Heart right ventricle (tissue), 16 donors: ENCODE measurements at places on chromosomes 5 and 9. TPM values are rescaled to one million over a fixed set of nuclear protein-coding genes. Genes with fewer than 3 reads are reported as not detected.
A peak's percentile ranks its signal among the peaks of the same experiment; 100 is the strongest.

- H3K4me1 ChIP-seq, result peaks cover 7% of the 10 kb centered on the region
- DNase-seq, result no peak
- H3K36me3 ChIP-seq, result no peaks in the 10 kb centered on the region
These were observed 113.9 kb downstream of the FGF1 start for GRCh38 chr5:142572006-142572405.

DNA sequence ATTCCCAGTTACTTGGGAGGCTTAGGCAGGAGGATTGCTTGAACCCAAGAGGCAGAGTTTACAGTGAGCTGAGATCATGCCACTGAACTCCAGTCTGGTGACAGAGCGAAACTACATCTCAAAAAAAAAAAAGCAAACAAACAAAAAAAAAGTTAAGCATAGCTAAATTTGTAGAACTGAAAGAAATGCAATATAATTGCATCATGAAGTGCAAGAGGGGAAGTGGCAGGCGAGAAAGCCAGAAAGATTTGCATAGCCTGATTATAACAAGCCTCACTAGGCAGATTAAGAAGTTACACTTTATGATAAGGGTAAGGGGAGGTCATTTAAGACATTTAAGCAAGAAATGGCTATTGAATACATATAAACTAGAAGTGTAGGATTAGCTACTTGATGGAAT is 187.1 kb downstream of the EDIL3 start:
- no peaks in the 10 kb centered on the region for H3K36me3 ChIP-seq
- H3K4me1 ChIP-seq, result no peaks in the 10 kb centered on the region
- H3K27me3 ChIP-seq, result no peaks in the 10 kb centered on the region

- H3K27me3 ChIP-seq, result peaks cover 39% of the 10 kb centered on the region
- no peaks in the 10 kb centered on the region for H3K36me3 ChIP-seq
- peak overlapping the region; percentile 86 for H3K27ac ChIP-seq
- peaks cover 18% of the 10 kb centered on the region for H3K4me1 ChIP-seq
- H3K4me3 ChIP-seq, result no peak overlapping the region
- no peak for DNase-seq
These were observed 23.5 kb downstream of the HMCN2 start for GRCh38 chr9:130288926-130289690.

DNA sequence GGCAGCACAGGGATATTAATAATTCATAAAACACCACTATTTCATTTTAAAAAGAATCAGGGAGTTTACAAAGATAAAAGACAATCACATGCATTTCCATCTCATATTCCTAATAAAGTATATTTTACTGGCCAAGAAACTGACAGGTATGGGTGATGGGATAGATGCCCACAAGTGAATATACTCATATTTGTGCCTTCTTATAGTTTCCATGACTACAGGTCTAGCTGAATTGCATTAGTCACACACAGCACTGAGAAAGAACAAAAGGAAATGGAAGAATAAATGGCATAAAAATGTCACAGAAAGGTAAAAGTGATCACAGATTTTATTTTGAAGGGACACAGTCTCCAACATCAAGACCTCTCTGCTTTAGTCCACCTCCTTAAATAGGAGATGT is 193.5 kb downstream of the PLK2 start:
- H3K36me3 ChIP-seq, result no peaks in the 10 kb centered on the region
- no peak overlapping the region for H3K4me3 ChIP-seq
- peaks cover 11% of the 10 kb centered on the region for H3K4me1 ChIP-seq
- no peak for DNase-seq

DNA sequence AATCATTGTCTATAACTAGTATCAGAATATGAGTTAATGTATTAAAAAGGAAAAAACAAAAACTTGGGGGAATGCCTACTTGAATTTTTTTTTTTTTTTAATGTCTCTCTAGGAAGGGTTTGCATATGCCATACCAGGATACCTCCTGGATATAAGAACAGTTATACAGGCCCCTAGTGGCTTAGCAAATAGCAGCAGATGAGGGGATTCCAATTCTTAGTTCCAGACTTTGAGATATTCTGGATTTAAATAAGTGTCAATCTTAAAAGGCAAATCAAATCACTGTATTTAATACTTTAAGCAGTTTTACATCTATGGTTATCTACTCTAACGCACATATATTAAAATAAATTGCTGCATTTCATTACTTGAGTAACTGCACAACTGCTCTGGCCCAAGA is 1055.5 kb upstream of the DMAC1 start:
- no peaks in the 10 kb centered on the region for H3K4me1 ChIP-seq
- no peak overlapping the region for H3K4me3 ChIP-seq
- no peaks in the 10 kb centered on the region for H3K36me3 ChIP-seq
- H3K27me3 ChIP-seq, result peaks cover 8% of the 10 kb centered on the region
- DNase-seq, result no peak

DNA sequence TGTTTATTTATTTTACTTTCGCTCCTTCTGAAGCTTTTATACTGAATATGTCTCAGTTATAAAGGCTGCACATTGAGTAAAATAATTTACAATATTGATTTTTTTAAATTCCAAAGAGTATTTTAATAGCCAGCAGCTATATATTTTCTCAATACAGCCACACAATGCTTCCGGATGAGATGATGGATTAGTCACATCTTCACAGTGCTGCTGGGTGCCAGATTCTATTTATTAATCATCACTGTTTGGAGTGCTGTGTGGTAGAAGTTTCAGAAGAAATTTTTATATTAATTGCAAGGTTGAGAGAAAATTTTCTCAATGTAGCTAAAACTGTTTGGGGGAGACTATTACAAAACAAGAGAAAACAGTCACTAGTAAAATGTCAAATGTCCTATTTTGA is 989.8 kb downstream of the TLE4 start:
- no peaks in the 10 kb centered on the region for H3K4me1 ChIP-seq
- no peaks in the 10 kb centered on the region for H3K36me3 ChIP-seq
- H3K27me3 ChIP-seq, result no peaks in the 10 kb centered on the region
- no peak for DNase-seq

The NR6A1 gene
- total RNA-seq, result 2.0 TPM

DNA sequence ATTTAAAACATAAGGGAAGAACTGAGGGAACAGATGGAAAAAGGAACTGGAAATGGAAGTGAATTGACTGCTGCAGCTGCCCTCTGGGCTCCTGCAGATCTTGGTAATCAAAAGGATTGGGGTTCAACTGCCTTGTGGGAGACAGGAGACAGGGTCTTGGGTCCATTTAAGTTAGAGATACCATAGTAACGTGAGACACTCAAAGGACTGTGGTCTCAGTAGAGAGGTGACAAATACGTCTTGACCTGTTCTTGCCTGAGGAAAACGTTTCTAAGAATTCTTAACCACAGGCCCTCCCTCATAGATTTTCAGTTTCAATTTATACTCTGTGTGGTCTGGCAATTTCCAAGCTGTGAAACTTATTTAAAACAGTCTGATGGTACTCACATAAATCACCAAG is 100.8 kb upstream of the DHFR start:
- no peak for DNase-seq
- no peak overlapping the region for H3K4me3 ChIP-seq
- H3K27me3 ChIP-seq, result no peaks in the 10 kb centered on the region
- H3K27ac ChIP-seq, result no peak overlapping the region

- peaks cover 22% of the 10 kb centered on the region for H3K4me1 ChIP-seq
- H3K36me3 ChIP-seq, result no peaks in the 10 kb centered on the region
- DNase-seq, result no peak
- no peak overlapping the region for H3K4me3 ChIP-seq
- no peak overlapping the region for H3K27ac ChIP-seq
These were observed 6.7 kb upstream of the TNIP1 start for GRCh38 chr5:151087486-151087885.

The STARD4 gene
- 8.3 TPM for total RNA-seq

The OLFML2A gene
- total RNA-seq, result 31.4 TPM

GRCh38 chr5:163533223-163533622 is 27.8 kb downstream of the MAT2B start:
- H3K27me3 ChIP-seq, result no peaks in the 10 kb centered on the region
- H3K4me1 ChIP-seq, result peaks cover 4% of the 10 kb centered on the region
- no peak for DNase-seq

The ITK gene
- 1.1 TPM for total RNA-seq

DNA sequence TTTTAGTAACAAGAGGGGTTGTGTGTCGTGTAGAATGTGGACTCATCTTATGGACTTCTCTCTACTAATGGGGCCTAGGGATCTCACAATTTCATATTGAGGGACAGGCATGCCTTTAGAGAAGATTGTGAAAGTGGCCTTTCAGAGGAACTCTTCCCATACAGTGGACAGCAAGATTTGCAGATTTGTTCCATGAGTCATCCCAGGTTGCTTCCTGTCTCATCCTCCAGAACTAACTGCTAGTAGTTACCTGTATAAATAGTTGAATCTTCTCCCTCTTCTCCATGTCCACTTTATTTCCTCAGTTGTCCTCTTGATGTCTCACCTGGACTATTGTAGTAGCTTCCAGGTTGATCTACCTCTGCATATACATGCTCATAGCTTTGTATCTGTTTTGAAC is 997.5 kb upstream of the CTNND2 start:
- H3K4me1 ChIP-seq, result no peaks in the 10 kb centered on the region
- H3K27me3 ChIP-seq, result no peaks in the 10 kb centered on the region
- no peaks in the 10 kb centered on the region for H3K36me3 ChIP-seq
- no peak for DNase-seq

The RBM18 gene
- 45.3 TPM for total RNA-seq

- H3K4me3 ChIP-seq, result no peak overlapping the region
- H3K4me1 ChIP-seq, result no peaks in the 10 kb centered on the region
- H3K36me3 ChIP-seq, result no peaks in the 10 kb centered on the region
- H3K27ac ChIP-seq, result no peak overlapping the region
- no peak for DNase-seq
These were observed 9.8 kb downstream of the FAT2 start for GRCh38 chr5:151581347-151581746.
